Kasumi-1 (cell line): ENCODE measurements at places on chromosomes 4 and X.

DNA sequence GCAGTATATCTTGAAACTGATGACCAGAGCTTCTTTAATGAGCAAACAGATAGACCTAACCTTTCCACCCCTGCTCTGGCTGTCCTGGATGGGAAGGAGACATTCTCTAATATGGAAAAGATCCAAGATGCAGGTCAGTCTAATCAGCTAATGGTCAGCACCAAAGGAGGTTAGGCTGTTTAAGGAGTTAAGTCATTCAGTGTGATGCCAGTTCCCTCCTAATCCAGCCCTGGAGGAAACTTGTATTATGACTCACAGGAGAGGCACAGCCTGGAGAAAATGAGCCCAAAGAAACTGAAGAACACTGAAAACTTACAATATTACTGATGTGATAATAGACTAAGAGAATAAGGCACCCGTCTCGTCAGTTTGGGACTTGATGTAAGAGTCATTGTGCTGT, 323.0 kb downstream of the HNRNPD start:
- no peak for DNase-seq

DNA sequence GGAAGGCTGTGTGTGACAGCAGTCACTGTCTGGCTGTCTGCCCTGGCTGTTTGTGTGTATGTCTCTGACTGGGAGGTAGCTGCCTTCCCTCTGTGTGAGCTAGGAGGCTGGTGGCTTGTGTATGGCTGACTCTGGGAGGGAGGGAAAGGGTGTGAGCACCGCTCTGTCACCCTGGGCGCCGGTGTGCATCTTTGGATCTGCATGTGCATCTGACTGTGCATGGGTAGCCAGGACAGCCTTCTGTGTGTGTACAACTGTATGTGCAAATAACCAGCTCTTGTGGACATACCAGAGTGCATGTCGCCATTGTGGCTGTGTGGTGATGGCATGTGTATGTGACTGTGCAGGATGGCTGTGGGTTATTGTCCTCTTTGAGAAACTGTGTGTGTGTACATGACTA, 7.4 kb upstream of the ERAS start:
- no peak for DNase-seq

DNA sequence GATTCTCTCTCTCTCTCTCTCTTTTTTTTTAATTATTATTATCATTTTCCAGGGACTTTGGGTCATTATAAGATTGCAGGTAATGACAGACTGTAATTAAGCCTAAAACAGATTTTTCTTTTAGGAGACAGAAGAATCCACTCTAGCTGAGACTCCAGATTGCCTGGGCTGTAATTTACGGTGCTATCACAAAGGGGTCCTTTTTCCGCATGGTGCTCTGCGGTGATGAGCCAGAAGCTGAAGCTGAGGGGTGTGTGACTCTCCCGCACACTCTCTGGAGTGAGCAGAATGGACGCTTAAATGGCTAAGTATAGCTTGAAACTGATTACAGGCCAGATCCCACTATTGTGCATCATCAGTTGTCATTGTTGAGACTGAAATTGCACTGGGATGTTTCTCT, 50.0 kb downstream of the LGI2 start:
- DNase-seq = no peak

DNA sequence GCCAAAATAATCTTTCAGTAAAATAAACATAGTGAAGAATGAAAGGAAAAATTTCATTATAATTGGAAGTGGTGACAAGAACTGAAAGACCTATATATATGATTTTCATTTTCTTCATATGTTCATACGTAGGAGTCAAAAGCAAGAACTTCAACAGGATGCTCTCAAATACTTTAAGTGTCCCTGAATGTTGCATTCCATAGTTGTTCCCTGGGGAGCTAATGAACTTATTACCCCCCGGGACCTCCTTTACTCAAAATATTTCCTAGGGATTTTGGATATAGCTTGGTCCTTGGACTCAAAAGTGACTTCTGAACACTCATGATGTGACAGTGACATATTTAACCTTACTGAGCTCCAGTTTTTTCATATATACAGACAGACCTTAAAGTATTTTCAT, 44.9 kb upstream of the NDST4 start:
- DNase-seq = no peak

GRCh38 chrX:8663325-8663724, 68.6 kb downstream of the ANOS1 start:
- DNase-seq = no peak

GRCh38 chrX:19955306-19955705, 35.6 kb downstream of the BCLAF3 start:
- no peak for DNase-seq

DNA sequence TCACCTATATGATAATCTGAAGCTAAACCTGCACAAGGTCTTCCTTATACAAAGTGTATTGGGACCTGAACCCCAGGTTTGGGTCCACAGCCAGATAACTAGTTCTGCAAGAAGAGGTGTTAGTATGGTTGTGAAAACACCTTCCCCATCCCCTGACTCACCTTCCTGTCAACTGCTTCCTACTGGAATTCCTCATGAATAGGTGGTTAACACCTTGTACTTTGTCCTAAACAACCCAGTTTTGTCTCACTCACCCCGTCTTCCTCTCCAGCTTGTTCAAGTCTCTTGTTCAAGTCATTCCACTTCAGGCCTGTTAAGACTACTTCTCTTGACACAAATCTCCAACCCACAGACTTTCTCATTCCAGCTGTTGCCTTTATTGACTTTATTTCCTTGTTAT, 45.5 kb downstream of the CCNG2 start:
- DNase-seq = no peak

DNA sequence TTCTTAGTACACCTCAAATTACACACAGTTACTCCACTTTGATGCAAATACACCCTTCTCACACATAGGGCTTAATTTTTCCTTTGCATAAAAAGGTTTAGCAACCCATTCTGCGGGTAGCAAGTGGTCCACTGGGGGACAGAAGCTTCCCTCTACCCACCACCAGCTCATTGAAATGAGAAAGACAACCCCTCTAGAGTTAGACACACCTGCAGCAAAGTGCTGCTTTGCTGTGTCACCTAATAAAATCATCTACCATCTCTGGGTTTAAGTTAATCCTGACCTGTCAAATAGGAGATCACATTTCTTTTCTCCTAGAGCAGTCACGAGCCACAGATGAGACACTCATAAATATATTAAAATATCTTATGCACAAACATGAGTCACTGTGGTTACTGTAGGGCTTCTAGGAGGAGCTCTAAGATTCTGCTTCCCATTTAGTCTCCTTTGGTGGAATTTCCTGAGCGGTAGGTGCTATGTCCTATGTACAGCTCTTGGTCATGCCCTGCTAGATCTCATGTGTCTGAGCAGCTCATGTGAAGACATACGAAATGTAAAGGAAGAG, 11.9 kb downstream of the BMX start:
- DNase-seq = no peak

DNA sequence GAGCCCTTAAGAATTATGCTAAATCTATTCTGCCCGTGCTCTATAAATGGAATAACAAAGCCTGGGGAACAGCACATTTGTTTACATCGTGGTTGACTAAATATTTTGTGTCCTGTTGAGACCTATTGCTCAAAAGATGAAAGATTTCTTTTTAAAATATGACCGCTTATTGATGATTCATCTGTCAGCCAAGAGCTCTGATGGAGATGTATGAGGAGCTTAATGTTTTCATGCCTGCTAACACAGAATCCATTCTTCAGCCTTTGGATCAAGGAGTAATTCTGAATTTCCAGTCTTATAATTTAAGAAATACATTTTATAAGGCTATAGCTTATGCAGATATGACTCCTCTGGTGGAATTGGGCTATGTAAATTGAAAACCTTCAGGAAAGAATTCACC, 271.3 kb upstream of the FAT4 start:
- no peak for DNase-seq

GRCh38 chr4:26753617-26754016, 107.0 kb upstream of the STIM2 start:
- no peak for DNase-seq

GRCh38 chr4:40986375-40986774, 228.0 kb downstream of the APBB2 start:
- DNase-seq = no peak

DNA sequence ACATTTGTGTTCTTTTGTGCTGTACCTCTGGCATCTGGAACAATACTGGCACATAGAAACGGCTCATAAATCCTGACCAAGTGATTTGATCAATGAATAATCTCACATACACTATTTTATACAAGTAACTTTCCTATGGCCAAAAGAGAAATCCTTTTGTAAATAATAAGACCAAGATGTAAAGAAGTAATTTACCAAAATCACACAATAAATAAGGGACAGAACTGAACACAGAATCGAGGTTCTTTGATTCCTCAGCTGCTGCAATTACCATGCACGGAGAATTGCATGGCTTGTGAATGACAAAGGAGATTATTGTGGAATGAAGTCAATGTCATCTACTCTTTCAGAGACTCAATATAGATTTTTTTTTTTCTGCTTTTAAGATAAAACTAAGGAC, 576.8 kb upstream of the SMIM31 start:
- DNase-seq = no peak

- DNase-seq = peak; percentile 50
Observed at GRCh38 chr4:180169394-180169793, 2073.8 kb upstream of the TENM3 start.

DNA sequence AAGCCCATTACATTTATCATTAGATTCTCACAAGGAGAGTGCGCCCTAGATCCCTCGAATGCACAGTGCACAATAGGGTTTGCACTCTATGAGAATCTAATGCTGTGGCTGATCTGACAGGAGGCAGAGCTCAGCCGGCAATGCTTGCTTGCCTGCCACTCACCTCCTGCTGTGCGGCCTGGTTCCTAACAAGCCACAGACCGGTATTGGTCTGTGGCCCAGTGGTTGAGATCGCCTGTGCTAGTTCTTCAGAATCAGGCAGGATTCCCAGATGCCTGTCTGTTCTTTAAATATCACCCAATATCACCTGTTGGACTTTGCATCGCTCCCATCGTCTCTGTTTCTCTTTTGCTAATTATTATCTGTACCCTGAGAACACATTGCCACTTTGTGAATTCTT, 14.0 kb downstream of the DSPP start:
- no peak for DNase-seq

DNA sequence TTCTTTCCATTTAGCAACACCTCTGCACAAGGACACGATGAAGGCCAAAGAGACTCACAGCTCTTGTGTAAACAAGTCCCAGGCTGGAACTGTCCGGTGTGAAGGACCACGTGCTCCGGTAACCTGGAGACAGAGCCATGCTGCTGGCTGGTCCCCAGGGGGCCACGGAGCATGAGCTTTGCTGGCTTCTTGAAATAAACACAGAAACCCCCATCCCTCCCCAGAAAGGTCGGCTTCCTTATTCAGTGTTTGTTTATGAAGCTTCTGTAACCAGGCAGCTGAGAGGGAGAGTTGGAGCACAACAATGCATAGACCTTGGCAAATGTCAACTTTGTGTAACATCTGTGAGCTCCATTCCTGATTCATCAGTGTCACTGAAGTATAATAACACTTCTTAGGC, 109.4 kb downstream of the GPR143 start:
- DNase-seq = no peak

DNA sequence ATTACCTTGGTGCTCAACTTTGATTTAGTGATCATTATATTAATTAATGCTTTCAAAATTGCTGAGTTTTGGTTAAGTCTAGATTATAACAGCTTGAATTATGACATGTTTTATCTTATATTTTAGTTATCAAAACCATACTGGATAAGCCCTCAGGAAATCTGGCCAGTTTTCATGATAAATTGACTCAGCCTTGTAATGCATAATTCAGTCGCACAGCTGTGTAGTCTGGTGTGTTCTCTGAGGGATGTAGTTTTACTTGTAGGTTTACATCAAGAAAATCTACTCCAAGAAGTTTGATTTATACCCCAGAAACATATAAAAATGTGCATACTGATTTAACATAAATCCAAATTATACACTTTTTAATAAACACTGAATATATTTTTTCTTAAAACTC, 477.5 kb downstream of the SPRY1 start:
- DNase-seq = no peak

DNA sequence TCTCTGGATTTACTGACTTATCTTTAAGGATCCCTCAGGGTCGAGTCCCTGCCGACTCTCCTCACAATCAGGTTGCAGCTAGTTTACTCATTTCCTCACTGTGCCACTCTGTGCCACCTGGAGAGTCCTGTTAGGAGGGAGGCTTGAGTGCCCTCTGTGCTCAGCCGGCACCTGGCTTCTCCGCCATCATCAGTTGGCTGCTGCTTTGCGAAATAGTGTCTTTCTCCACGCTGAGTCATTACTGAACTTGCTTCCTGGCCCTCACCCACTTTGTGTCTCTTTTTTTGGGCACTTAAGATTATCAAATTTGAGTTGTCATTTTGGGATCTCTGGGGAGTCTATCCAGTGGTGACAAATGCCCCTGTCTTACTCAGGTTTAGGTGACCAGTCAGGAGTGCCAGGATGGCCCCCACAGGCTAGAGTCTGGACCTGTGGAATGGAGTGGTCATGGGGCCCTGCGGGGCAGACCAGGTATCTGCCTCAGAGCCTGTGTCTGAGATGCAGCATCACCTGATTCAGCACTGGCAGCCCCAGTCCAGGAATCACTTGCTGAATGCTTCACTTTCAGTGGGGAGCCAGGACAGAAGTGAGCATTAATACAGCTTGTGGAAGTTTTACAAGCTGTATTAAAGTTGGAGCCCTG, 37.7 kb downstream of the JADE1 start:
- DNase-seq = no peak
